Upper lobe of right lung (tissue), 1 donor: ENCODE measurements at places on chromosomes 3 and 15.

DNA sequence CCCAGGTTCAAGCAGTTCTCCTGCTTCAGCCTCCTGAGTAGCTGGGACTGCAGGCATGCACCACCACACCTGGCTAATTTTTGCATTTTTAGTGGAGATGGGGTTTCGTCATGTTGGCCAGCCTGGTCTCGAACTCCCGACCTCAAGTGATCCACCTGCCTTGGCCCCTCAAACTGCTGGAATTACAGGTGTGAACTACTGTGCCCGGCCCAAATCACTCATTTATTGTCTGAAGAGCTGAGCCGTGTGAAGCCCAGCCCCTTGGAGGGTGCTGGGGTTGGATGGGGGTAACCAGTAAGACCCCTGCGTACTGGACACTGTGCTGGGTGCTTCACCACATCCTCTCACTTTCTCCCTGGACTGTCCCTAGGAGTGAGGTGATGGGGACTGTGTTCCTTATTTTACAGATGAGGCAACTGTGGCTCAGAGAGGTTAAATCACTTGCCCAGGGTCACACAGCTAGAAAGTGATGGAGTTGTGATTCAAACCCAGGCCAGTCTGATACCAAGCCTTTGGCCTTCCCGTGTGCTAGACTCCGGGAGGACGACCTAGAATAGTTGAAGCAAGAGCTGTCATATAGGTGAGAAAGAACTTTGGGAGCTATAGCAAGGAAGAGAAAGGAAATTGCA, 41.7 kb upstream of the IREB2 start:
- DNase-seq, result no peak

GRCh38 chr15:96336596-96337364, 6.3 kb downstream of the NR2F2 start:
- no peak for DNase-seq

DNA sequence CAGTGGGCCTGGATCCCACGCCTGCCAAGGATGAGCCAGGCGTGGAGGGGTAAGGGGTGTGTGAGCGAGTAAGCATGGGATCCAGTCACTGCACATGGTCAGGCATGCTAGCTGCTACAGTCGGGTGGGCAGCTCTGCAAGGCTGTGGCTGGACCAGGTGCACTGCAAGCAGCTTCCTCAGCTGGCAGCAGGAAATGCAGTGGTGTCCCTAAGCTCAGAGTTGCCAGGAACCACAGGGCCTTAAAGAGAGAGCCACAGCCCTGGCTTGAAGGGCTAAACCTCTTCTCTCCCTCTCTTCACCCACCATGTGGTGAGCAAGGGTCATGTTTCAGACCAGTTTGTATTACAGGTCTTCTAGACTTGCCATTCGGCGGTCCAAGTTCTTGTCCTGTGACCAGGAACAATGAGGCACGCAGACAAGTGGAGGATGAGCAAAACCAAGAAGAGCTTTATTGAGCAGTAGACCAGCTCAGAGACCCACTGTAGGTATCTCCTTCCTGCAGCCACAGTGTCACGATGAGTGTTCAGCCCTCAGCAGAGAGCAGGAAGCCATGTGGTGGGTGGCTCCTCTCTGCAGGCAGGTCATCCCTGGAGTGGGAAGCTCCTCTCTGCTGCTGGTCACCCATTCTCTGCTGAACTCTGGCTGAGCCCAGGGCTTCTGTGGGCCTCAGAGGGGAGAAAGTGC, 511.9 kb downstream of the PYDC2 start:
- no peak for DNase-seq

DNA sequence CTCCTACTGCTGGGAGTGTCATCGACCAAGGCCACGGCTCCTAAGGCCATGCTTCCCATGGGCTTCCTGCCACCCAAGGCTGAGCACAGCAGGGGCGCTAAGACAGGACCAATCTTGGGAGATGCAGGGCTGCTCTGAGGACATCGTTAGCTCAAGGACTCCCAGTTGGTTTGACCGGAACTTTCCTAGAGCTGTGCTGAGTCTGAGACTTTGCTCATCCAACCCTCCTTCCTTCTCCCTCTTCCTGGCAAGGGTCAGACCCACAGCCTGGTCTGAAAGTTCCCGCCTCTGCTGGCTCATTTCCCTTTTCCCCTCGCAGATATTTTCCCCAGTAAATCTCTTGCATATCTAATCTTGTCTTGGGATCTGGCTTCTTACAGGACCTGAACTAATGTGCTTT, 57.2 kb downstream of the EPHB3 start:
- DNase-seq, result no peak
